Activated CD4-positive, alpha-beta T cell treated with anti-CD3 and anti-CD28 coated beads, Interleukin-2, amount 50 U/mL, for 48 hours (primary cell): ENCODE measurements at places on chromosomes 7 and 10.

- no peak for DNase-seq
Measured at GRCh38 chr7:152975076-152975475, 215.5 kb downstream of the ACTR3B start.

DNA sequence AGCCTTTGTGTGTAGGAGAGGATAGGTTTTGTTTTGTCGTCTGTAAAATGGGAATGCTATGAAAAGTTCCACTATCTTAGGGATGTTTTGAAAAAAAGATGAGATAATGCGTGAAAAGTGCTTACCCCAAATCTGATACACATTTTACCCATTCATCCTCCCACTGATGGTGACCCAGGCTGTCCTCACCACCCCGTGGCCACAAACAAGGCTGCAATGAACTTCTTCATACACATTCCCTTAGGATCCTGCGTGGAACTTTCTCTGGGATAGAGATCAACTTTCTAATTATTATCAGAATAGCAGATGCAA, 399 bp upstream of the OGDHL start:
- DNase-seq = no peak

DNA sequence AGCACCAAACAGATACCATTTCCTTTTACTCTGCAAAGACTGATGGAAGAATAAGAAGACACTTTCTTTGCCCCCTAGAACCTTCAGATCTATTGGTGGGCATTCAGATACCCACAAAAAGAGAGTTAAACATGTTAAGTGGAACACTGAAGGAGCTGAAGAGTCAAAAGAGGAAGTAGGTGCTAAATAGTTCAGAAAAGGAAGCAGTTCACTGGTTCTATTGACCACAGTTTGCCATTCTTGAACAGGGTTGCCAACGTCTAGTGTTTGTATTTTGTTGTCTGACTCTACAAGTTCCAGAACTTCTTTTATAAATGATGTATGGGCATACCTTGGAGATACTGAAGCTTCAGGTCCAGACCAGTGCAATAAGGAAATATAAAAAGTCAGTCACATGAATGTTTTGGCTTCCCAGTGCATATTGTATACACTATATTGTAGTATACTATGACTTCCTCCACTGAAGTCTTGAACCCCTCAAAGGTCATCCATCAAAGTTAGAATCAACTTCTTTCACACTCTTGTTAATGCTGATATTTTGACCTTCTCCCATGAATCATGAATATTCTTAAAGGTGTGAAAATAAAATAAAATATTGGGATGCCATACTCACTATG, 47.5 kb upstream of the AGR3 start:
- no peak for DNase-seq

GRCh38 chr10:103850572-103850895, 4.8 kb downstream of the SH3PXD2A start:
- no peak for DNase-seq

DNA sequence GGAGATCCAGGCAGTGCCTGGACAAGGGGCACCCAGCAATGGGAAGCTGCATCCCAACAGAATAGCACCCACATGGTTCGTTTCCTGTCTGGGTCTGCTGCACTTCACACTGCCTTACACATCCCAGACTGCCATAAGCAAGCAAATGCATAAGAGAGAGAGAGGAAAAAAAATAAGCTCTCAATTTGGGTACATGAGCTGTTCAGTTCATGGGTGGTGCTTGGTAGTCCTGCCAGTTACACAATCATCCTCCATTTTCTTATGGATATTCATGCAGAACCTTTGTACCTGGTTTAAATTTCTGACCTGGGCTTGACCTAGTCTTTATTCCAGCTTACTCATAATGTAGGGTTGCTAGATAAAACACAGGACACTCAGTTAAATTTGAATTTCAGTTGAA, 733.6 kb downstream of the TNS3 start:
- no peak for DNase-seq

DNA sequence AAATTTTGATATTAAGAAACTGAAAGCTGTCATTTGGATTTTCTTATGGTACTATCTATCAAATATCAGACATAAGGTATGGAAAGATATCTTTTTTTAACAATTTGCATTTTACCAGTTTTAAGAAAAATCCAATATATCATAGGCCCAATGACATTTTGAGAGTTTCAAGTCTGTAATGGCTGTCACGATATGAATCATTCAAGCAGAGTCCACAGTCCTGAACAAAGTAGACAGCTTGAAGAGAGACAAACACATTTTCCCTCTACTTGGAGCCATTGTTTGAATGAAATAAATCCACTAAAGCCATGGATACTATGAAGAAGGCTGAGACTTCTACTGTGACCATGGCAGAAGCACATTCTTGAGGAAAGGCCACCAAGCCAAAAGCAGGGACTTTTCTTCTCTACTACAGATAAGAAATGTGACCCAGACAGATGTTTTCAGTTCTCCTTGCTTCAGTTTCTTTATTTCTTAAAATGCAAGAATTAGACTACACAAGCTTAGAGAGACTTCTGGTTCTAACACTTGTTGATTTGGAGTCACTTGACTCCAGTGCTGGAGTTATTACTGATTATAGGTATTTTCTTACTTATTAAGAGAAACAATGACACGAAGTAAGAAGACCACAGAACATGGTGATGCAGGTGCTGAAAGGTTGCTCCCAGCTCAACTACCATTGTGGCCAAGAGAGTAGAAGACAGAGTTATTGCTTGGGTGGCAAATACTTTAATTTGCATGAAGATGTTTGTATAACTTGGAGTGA, 429.1 kb downstream of the KIF20B start:
- no peak for DNase-seq

DNA sequence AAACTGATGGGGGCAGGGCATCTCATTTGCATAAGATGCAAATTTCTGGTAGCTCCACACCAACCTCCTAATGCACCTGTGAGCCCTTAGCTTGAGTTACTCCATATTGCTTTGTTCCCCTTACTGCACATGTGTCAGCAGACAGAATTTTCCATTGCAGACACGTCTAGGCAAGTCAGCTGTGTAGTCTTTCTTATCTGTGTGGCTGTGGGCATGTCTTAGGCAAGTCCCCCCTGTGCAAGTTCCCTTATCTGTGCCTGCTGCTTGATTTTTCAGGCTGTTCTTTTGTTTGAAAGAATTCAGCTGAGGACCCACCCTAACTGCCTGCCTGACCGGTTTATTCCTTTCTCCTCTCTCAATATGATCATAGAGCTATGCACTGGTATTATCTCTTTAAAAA, 28.5 kb upstream of the TRIM24 start:
- no peak for DNase-seq

- no peak for DNase-seq
Measured at GRCh38 chr10:94533027-94533426, 12.6 kb upstream of the HELLS start.
